ENCODE measurements at places on chromosomes 2 and 18.

DNA sequence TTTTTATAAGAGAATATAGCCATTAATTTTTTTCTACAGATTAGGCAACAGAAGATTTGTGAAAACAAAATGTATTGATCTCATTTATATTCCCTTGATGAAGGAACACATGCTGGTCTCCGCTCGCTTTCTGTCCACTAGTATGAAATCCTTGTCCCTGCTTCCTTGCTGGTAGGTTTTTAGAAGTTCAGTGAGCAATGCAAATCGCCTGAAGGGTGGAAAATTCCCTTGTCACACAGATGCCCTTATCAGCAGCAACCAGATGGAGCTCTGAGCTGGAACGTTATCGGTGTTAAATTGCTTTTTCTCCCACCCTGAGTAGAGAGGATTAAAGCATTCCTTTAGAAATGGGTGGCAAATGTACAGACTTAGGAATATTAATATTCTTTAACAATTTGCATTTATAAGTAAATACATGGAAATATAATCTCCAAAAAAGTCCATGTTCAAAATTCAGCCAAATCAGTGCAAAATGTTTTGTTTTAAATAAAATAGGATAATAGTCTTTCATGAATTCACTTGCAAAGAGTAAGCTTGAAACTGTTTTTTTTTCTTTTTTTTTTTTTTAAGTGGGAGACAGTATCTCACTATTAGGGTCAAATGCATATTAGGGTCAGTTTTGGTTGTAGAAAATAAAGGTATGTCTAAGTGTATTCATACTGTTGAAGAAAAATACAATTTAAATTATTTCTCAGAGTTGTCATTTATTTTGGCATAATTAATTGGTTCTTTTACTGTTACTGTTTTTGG is 164.0 kb upstream of the MYO3B start:
- no peak for DNase-seq

DNA sequence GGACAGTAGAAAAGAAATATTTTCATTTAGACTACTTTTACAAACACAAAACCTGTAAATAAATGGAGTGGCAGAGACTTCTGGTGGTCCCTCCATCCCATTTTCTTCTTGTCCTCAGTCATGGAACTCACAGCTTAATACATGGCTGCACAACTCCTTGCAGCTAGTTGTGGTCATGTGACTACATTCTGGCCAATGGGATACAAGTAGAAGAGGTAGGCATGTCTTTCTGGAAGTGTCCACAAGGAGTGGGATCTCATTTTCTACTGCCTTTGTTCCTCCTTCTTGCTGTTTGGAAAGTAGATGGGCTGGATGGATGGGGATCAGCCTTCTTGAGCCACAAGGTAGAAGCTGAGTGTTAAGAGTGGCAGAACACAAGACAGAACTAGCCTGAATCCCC is 555.8 kb downstream of the SATB2 start:
- no peak for DNase-seq

- DNase-seq = no peak
Observed at GRCh38 chr18:30556112-30556511, 486.4 kb downstream of the DSC3 start.

DNA sequence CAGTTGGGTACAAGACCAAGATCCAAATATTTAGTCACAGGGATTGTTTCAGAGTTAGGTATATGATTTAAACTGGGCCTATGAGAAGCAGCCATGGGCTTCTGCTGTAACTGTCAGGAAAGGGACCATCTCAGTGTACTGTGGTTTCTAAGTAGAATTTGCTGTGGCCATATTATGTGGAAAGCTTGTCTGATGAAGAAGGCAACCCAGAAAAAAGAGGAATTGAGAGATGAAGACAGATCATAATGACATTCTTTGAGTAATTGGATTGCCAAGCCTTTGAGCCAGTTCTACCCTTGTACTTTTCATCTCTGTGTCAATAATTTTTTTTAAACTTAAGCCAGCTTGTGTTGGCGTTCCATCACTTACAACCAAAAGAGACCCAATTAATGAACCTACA is 259.6 kb downstream of the NUP35 start:
- DNase-seq = no peak

GRCh38 chr18:43622024-43622423 is 344.7 kb upstream of the SYT4 start:
- DNase-seq = no peak
